ENCODE measurements at places on chromosomes 7 and 10.
A peak's percentile ranks its signal among the peaks of the same experiment; 100 is the strongest.

GRCh38 chr7:45033931-45034290, 33.9 kb downstream of the CCM2 start:
- no peak for DNase-seq

GRCh38 chr7:158849442-158849767, 7.0 kb upstream of the DYNC2I1 start:
- DNase-seq = no peak

- no peak for DNase-seq
These were observed 913 bp upstream of the NPC1L1 start for GRCh38 chr7:44541876-44542610.

DNA sequence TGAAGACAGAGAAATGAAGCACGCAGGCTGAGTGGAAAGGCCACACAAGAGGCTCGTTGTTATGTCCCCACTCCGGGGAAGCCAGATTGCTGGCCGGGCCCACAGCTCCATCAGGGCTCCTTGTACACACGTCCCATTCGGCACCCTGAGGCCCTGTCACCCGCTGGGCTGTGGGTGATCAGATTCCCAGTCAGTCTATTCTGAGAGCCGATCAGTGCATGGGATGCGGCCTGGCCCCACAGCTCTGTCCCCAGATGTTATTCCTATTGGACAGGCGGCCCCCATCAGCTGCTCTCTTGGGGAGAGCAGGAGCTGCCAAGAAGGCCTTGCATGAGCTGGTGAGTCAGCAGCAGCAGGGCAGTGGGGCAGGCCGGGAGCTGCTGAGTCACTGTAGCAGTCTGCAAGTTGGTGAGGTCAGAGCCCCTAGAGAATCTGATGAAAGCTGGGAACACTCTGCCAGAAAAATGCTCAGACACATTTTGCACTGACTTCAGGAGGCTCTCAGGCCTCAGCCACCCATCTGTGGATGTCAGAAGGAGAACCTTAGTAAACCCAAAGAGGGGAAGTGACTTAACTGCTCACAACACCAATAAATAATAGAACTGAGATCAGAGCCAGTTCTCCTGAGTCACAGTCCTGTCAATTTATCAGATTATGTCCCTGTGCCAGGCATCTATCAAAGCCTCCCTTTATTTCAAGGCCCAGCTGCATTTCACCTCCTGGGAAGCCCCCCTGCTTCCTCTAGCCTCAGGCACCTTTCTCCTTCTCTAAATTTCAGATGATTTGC, 9.4 kb upstream of the PSAP start:
- peak; percentile 96 for DNase-seq

DNA sequence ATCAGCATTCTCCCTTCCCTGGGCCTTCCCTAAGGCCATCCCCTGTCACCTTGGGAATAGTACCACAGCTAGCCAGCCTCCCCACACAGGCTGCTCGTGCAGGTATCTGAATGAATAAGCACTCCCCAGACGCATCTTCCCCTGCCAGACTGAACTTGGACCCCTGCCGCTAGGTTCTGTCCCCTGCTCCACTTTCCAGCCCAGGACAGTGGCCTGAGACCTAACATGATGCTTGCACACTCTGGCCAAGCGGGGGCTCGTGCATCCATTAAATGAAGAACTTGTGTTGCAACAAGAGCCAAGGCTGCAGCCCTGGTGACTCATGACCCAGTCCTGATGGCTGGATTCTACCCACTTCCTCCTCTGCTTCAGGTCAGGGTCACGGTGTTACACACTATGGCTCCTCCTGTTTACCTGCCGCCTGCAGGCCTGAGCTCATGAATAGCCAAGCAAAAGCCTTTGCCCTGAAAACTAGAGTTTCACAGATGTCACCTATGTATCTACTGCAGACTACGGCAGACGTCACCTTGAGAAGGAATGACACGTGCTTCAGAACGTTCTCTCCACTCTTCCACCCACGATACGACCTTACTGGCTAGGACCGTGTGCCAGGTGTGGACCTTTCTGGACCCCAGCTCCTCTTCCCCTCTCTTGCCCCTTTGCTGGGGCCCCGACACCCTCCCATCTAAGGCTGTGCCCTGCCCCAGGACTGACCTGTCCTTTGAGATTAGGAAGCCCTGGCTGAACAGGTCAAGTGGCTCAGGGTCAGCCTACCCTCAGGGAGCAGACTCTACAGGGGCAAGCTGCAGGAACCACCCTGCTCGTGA, 6.5 kb downstream of the ASB13 start:
- peak; percentile 83 for DNase-seq

Measured in suppressor macrophage treated with lipopolysaccharide for 1 hour (primary cell).